ENCODE measurements at places on chromosomes 3 and 15.

DNA sequence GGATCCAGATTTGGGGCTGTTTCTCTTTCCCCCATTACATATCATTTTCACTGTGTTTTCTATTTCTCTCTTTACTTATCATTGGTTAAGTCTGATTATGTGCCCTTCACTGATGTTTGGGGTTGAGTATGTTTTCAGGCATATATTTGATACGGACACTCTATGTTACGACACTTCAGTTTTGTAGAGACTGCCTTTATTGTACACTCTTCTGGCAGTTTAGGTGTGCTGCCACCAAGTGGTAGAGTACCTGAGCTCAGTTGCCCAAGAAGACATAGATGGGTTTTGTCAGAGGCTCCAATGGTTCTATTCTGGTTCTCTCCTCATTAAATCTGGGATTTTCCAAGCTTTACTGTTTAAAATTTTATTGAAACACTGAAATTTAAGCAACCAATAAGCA, 255.0 kb upstream of the ROPN1 start:
- peak; percentile 40 for DNase-seq

- no peak for DNase-seq
These were observed 126.0 kb upstream of the UBE2E2 start for GRCh38 chr3:23077126-23077525.

DNA sequence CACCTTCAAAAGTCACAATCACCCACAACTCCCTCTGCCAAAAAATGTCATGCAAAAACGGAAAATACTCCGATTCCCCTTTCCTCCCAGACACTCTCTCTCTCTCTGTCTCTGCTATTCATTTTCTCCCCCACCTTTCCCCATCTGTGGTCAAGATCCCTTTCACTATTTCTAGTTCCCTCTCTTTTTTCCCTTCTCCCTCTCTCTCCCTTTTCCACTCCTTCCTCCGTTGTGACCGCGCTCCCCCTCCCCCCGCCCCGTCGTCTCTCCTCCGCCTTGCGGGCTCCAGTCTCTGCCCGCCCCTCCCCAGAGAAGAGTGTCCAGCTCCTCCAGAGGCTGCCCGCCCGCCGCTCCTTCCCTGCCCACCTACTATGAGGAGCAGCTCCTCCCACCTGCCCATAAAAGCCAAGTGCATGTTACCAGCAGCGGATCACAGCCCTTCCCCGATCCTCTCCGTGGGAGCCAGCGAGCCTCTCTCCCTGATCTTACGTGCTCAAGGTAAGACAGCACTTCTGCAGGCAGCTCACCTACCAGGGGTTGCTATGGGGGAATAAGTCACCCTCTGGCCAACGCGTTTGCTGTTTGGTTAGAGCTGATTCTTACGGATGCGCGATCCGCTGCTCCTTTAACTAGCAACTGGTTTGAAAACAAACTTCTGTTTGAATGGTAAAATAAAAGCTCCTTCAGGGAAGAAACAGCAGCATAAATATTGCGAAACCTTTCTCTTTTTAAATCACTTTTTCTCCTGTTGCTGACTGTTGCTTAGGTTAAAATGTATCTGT, at the start of gene COL8A1:
Gene COL8A1 (plus strand): TSS at position 428 of the 782 bp plus-strand sequence. CDS start 152,089 bp downstream, outside the sequence.
- peak; percentile 92 for DNase-seq

- DNase-seq: peak; percentile 27
These were observed 159.7 kb downstream of the POLR2M start for GRCh38 chr15:57866149-57866736.

DNA sequence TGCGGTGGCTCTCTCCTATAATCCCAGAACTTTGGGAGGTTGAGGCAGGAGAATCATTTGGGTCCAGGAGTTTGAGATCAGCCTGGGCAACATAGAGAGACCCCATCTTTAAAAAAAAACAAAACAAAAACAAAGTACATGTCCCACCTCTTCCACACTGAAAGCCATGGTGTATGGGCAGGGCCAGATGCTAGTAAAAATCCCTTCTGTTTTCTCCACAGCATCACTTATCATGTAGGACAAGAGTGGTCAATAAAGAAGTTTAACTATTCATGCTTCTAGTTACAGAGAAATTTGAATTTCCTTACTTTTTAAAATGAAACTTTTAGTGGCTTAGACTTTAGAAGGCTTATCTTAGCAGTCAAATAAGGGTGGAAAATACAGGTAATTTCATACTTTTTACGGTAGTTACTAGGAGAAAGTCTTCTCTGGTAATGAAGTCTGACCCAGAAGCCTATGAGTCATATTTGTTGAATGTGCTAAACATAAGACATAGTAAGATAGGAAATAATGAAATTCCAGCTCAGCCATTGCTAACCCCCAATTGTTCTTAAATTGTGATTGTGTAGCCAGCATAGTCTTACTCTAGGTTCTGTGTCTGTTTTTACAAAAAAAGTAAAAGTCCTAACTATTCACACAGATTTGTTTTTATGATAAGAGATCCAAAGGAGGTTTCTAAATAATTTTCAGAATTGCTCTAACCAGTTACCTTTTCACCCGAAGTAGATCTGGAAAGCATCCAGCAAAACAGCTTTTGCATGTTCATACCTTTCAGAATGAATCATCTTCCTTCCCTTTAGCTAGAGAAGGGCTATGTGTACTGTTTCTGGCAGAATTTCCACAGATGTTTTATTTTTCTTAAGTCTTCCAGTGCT, 16.4 kb upstream of the ZNF609 start:
- DNase-seq: peak; percentile 78

- DNase-seq: no peak
These were observed 6.9 kb downstream of the MUC20 start for GRCh38 chr3:195727606-195728195.

DNA sequence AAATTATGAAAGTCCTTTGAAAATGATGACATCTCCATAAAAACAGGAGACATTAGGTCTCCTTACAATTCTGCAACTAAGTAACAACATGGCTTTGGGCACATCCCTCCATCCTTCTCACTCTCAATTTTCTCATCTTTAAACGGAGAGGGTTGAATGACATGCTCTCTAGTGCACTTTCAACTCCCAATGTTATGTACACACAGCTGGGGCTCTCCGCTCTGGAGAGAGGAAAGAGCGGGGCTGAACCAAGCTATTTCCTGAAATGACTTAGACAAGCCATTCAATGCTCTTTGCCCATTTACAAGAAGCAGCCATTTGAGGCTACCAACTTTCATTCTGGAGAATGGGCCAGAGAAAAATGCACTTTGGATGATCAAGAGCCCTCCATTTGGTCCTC, 144.2 kb upstream of the BNIP2 start:
- no peak for DNase-seq

DNA sequence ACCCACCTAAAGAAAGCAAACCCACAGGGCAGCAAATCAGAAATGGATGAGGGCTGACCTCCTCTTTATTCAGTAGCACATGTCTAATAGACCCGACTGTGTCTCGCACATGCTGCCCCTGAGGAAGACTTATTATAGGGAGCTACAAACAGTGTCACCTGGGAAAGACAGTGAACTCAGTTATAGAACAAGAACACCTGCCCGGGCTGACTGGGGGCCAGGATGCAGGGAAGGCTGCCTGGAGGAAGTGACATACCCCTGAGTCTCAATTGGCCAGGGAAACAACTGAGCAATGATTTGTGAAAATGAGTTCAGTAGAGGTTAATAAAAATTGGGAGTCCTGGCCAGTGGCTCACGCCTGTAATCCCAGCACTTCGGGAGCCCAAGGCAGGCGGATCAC, 78.7 kb upstream of the CGNL1 start:
- no peak for DNase-seq

- DNase-seq: no peak
These were observed 64.7 kb downstream of the STARD9 start for GRCh38 chr15:42640109-42640508.

GRCh38 chr15:65789759-65790425, 2.2 kb downstream of the DENND4A start:
- no peak for DNase-seq

GRCh38 chr15:92163641-92164040, 230.0 kb upstream of the ST8SIA2 start:
- no peak for DNase-seq

GRCh38 chr3:179715582-179715981, 62.7 kb downstream of the USP13 start:
- DNase-seq: no peak

DNA sequence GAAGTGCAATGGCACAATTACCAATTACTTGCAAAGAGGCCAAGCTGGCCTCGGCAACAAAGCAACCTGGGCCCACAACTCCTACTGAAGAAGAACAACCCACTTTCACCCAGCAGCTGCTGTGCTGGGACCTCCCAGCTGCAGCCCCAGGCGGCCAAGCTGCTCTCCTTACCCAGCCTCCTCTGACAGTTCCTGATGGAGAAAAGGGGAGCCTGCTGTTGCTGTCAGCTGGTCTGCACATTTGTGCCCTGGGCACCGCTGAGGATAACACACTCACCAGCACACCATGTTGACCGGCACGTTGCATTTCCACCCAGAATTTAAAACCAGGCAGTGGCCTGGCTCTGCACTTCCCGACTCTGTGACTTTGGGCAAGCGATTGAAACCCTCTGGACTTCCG, 33.6 kb downstream of the SSUH2 start:
- DNase-seq: no peak

GRCh38 chr3:25170021-25170420, 258.0 kb upstream of the RARB start:
- no peak for DNase-seq

DNA sequence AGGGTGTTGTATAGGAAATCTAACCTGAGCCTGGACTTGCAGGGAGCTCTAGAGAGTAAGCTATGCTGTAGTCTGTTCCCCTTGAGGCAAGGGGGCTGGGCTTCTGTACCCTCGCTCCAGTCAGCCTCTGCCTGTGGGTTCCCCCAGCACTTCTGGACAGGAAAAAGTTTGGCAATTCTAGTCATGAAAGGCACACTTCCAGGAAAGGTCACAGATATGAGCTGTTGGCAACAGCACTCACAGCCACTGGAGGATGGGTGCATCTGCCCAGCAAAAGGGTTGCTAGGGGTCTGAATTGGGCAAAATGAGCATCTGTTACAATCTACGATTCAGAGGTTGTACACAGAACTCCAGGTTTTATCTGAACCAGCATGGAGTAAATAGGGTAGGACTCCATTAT, 281.2 kb downstream of the ERC2 start:
- DNase-seq: no peak

DNA sequence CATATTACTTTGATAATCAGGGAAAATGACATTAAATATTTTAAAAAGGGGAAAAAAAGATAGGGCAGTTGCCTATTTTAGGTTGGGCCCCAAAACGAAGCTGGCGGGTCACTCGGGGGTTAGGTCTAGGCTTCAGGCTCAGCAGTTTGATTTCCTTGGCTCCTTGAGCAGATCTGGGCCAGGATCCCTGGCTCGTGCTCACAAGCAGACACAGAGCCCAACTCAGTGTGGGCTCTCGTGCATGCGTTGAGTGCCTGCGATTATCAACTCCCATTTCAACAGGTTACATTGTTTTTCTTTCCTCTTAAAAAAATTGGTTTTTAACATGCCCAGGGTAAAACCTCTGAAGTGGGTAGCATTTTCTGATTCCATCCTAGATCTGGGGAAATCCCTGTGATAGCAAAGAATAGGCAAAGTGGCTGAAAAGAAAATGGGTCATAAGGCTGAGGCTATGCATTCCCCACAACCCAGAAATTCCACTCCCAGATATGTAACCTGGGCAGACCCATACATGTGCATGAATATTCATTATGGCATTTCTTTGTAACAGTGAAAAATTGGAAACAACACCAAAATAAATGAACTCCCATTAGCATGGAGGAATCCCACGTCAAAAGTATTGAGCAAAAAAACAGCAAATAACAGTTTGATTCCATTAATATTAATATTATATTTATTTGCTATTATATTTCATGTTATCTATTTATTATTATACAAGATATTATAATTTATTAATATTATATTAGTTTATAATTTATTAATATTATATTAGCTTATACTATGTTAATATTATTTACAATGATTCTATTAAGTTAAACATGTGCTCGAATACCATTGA, 27.8 kb downstream of the FAM43A start:
- no peak for DNase-seq

DNA sequence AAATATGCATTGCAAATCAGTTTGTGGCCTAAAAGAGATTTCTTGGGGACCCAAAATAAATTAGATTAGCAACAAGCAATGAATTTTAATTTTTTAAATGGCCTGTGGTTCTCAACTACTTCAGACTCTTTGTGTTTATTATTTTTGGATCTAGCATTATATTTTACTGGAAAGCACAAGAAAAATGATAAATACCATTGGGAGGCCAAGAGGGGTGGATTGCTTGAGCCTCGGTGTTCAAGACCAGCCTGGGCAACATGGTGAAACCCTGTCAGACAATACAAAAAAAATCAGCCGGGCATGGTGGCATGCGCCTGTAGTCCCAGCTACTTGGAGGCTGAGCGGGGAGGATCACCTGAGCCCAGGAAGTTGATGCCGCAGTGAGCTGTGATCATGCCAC, 13.6 kb downstream of the LACTB start:
- DNase-seq: peak; percentile 73
